Muscle of arm (tissue), 14 donors: ENCODE measurements at places on chromosomes 1 and 21. TPM values are rescaled to one million over a fixed set of nuclear protein-coding genes. Genes with fewer than 3 reads are reported as not detected.

Gene C1QA
- 26.3 TPM for polyA plus RNA-seq

Gene TEX50
- not detected for polyA plus RNA-seq

Gene CLCA4
- not detected for polyA plus RNA-seq

Gene S100A7A
- not detected for polyA plus RNA-seq

Gene GSTM2
- 122 TPM for polyA plus RNA-seq

Gene BEST4
- polyA plus RNA-seq: 0.43 TPM

Gene SLC1A7
- 0.43 TPM for polyA plus RNA-seq

DNA sequence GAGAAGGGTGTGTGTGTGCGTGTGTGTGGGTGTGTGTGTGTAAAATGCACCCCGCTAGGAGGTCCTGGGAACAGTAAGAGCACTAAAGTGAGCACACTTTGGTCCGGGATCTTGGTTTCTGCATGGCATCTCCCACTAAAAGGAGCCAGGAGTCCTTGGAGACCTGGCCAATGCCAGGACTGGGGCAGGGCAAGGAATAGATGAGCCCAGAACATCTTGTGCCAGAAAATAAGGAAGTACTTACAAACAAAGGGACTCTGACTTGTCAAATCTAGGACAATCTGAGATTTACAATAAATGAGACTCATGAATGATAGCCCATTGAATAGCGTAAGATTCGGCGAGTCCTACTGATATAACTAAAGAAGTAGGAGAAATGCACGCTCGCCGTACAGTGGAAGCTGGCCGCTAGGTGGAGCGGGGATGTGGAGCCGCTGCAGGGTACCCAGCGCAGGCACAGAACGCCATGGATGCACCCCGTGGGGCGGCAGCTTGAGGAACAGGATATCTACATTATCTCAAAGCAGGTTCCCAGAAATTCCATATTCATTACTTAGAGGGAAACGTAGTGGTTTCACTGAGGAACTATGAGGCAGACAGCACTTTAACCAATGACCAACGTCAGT lies 7.1 kb downstream of the SLC37A1 start:
- DNase-seq: no peak

DNA sequence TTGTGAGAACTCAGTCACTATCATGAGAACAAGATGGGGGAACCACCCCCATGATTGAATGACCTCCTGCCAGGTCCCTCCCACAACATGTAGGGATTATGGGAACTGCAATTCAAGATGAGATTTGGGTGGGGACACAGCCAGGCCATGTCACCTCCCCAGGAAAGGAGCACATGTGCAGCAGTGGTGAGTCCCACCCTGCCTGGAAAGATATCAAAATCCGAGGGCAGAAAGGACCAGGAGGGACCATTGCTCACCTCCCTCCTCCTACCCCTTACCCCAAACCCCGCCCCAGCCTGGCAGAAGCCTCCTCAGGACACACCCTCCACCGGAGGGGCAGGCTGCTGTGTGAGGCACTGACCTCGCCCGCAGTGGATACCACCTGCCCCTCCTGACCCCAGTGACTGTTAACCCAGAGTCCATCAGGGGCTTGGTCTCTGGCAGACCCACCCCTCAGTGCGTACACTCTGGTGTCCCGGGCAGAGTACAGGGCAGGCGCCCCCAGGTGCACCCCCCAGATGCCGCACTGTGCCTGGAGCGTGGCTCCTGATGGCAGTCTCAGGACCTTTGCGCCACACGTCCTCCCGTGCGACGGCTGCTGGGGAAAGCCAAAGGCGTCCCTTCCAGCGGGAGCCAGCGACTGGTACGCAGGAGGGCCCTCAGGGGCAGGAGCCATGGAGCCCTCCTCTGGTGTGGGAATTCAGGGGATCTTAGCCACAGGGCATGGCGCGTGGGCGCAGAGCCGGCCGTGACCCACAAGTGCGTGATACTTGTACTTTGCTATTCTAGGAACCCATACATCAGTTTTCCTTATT lies 20.9 kb downstream of the PDXK start:
- no peak for DNase-seq

- no peak for DNase-seq
These were observed 22.3 kb upstream of the PEX19 start for GRCh38 chr1:160307118-160307791.

DNA sequence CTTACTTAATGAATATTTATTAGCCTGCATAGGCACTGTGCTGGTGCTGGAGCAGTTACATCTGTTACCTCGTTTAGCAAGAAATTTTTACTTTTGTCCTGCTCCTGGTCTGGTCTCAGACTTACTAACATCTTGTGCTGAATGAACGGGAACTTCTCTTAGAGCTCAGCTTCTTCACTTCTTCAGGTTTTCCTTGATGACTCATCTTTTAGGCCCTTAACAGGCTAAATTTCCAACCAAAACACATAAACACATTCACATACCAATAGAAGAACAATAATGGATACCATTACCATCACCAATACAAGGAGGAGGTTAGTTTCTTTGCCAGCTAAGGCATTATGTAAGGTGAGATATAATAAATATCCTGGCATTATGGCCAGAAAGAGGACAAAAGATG lies 68.9 kb downstream of the IFI44 start:
- no peak for DNase-seq

- no peak for DNase-seq
These were observed 5.1 kb upstream of the ZNF326 start for GRCh38 chr1:89989799-89990198.
